ENCODE measurements at places on chromosomes 2 and 18. TPM values are rescaled to one million over a fixed set of nuclear protein-coding genes. Genes with fewer than 3 reads are reported as not detected.

DNA sequence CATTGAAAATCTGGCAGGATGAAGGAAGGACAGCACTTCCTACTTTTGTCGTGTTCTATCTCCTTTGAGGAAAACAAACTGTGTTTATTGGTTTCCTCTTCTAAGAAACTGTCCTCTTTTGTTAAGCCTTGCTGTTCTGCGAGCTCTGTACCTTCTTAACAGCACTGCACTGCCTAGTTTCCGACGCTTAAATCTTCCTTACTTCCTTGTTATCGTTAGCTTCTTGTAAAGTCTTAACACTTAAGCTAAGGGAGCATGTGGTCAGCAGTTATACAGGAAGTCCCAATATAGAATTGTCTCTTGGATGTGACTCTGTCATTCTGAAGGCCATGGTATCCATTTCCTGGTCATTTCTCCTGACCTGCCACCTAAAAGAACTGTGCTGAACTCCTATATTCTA, 552.8 kb upstream of the NRP2 start:
- H3K4me3 ChIP-seq: no peak overlapping the region
- no peaks in the 10 kb centered on the region for H3K27me3 ChIP-seq
- no peak overlapping the region for H3K27ac ChIP-seq
- H3K36me3 ChIP-seq: peaks cover 6% of the 10 kb centered on the region
- peaks cover 3% of the 10 kb centered on the region for H3K4me1 ChIP-seq
- no peak for DNase-seq

- H3K4me3 ChIP-seq: no peak overlapping the region
- H3K27me3 ChIP-seq: no peaks in the 10 kb centered on the region
- no peak for DNase-seq
Observed at GRCh38 chr2:60213865-60214625, 339.4 kb downstream of the BCL11A start.

DNA sequence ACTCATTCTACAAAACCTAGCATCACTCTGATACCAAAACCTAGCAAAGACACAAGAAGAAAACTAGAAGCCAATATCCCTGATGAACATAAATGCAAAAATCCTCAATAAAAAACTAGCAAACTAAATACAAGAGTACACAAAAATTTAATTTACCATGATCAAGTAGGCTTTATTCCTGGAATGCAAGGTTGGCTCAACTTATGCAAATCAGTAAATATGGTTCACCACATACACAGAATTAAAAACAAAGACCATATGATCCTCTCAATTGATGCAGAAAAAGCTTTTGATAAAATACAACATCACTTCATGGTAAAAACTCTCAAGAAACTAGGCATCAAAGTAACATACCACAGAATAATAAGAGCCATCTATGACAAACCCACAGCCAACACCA, 188.3 kb downstream of the ETAA1 start:
- no peak overlapping the region for H3K4me3 ChIP-seq
- H3K27ac ChIP-seq: no peak overlapping the region

The SKA1 gene
- total RNA-seq: not detected

- H3K4me3 ChIP-seq: no peak overlapping the region
- no peaks in the 10 kb centered on the region for H3K36me3 ChIP-seq
- H3K4me1 ChIP-seq: peaks cover 21% of the 10 kb centered on the region
- no peak for DNase-seq
- H3K27me3 ChIP-seq: no peaks in the 10 kb centered on the region
Observed at GRCh38 chr2:151907286-151908203, 79.3 kb upstream of the ARL5A start.

GRCh38 chr18:3463051-3463450, 13.1 kb downstream of the TGIF1 start:
- H3K4me3 ChIP-seq: no peak overlapping the region
- H3K27ac ChIP-seq: no peak overlapping the region
- no peak for DNase-seq
- no peaks in the 10 kb centered on the region for H3K27me3 ChIP-seq

DNA sequence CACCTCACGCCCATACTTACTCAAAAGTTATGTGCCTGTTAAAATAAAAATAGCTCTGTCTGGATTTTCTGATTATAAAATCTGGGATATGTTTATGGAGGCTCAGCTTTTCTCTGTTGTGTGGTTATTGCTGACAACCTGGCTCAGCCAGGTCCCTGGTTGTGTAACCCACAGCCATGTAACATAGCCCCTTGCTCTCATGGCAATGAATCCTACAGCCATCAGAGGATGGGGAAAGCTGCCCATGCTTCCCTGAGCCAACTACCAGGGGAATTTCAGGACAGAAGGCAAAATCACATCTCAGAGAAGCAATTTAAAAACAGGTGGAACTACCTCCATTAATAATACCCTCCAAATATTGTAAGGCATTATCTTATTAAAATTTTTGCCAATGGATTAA, 29.7 kb downstream of the ST8SIA5 start:
- no peaks in the 10 kb centered on the region for H3K36me3 ChIP-seq
- H3K4me3 ChIP-seq: no peak overlapping the region
- no peak overlapping the region for H3K27ac ChIP-seq

The CHRND gene
- not detected for total RNA-seq

- no peaks in the 10 kb centered on the region for H3K36me3 ChIP-seq
- no peaks in the 10 kb centered on the region for H3K4me1 ChIP-seq
- no peak overlapping the region for H3K4me3 ChIP-seq
- no peak overlapping the region for H3K27ac ChIP-seq
- H3K27me3 ChIP-seq: no peaks in the 10 kb centered on the region
Observed at GRCh38 chr2:80786584-80786983, 482.0 kb upstream of the LRRTM1 start.

GRCh38 chr2:48356701-48357325, 173.1 kb upstream of the STON1 start:
- peak overlapping the region; percentile 17 for H3K27ac ChIP-seq
- no peak overlapping the region for H3K4me3 ChIP-seq
- H3K36me3 ChIP-seq: peaks cover 4% of the 10 kb centered on the region
- DNase-seq: no peak

DNA sequence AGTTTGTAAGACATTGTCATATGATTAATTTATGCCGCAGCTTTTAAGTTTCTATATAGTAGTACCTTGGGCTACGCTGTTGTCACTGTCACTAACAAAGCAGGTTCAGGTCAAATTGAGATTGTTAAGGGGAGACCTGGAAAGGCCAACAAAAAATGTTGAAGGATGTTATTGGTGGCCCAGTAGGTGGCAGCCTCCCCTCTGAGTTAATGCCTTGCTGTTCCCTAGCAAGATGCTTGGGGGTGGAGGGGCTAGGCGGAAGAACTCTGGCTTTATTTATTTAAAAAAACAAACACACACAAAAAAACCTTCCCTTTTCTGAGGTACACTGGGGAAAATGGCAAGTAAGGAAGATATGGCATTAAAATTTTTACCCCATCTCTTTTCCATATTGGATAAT, 128.3 kb upstream of the ATP5MC3 start:
- no peak overlapping the region for H3K4me3 ChIP-seq
- no peak overlapping the region for H3K27ac ChIP-seq
- DNase-seq: no peak
- no peaks in the 10 kb centered on the region for H3K36me3 ChIP-seq
- H3K4me1 ChIP-seq: peaks cover 8% of the 10 kb centered on the region

The PSTPIP2 gene
- 1.2 TPM for total RNA-seq

The AQP12B gene
- total RNA-seq: not detected

GRCh38 chr2:145343287-145343686, 823.4 kb upstream of the ZEB2 start:
- no peaks in the 10 kb centered on the region for H3K36me3 ChIP-seq
- no peak for DNase-seq
- H3K27ac ChIP-seq: no peak overlapping the region
- no peaks in the 10 kb centered on the region for H3K4me1 ChIP-seq
- H3K27me3 ChIP-seq: no peaks in the 10 kb centered on the region

GRCh38 chr2:30257266-30258214, 26.2 kb downstream of the LBH start:
- H3K4me3 ChIP-seq: no peak overlapping the region
- no peak for DNase-seq
- H3K27ac ChIP-seq: no peak overlapping the region

DNA sequence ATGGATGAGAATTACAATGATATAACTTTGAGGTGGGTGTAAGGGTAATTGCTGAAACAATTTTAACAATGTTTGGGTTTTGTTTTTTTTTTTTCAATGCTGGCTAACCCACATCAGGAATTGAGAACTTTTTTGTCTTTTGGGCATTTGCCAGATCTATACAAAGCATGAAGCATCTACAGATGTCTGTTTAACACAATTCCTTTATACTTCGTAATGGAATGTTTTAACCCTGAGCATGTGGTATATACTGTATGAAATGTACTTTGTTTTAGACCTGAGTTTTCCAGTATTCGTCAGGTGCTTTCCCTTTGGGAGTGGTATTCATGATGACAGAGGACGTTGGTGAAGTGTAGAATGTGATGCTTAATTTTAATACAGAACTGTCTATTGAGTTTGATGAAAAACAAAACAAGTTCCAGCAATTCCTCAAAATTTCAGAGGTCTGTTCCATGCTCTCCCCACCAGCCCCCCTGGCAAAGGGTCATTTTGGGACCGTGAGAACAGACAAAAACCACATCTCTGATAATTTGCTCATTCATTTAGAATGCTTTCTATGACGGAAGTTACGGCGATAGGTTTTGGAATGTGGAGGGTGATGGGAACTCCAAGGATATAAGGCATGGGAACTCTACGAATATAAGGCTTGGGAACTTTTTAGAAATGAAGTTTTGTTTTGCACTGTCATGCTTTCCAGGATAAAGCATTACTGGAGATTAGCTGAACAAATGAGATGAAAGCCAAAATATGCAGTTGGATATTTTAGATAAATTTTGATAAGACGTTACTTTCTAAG, 14.1 kb downstream of the LIMS1 start:
- H3K27ac ChIP-seq: no peak overlapping the region
- H3K27me3 ChIP-seq: no peaks in the 10 kb centered on the region
- H3K4me1 ChIP-seq: peaks cover 18% of the 10 kb centered on the region
- no peak overlapping the region for H3K4me3 ChIP-seq
- no peak for DNase-seq

GRCh38 chr2:240906141-240906910, at the start of gene CROCC2:
Gene CROCC2, plus strand, starts transcription at chr2:240906336. Its CDS starts 178 bp downstream, at chr2:240906514.
- H3K4me3 ChIP-seq: no peak within 1 kb of the TSS
- no peaks in the 10 kb centered on the region for H3K4me1 ChIP-seq
- DNase-seq: no peak
- no peaks in the 10 kb centered on the region for H3K27me3 ChIP-seq
- no peaks in the 10 kb centered on the region for H3K36me3 ChIP-seq

The ARHGAP15 gene
- total RNA-seq: 2.7 TPM

GRCh38 chr2:216478151-216478550, 20.5 kb upstream of the RPL37A start:
- H3K27me3 ChIP-seq: no peaks in the 10 kb centered on the region
- H3K4me3 ChIP-seq: no peak overlapping the region
- no peak for DNase-seq
- H3K36me3 ChIP-seq: peaks cover 80% of the 10 kb centered on the region

DNA sequence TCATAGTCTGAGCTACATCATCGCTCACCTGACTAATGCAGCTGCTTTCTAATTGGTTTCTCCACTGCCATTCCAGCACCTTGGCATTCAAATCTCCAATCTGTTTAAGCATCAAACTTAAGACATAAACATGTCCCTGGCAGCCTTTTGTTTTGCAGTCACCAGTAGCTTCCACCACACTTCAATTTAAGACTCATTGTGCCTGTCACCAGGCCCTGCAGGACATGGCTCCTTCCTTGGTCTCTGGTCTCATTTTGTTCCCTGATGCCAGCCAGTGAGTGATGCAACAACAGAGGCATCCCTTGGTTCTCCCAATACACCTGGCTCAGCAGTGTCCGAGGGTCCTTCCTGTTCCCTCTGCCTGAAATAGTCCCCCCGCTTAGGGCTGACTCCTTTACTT, 292.4 kb upstream of the PXDN start:
- H3K36me3 ChIP-seq: no peaks in the 10 kb centered on the region
- H3K27ac ChIP-seq: no peak overlapping the region
- H3K4me1 ChIP-seq: no peaks in the 10 kb centered on the region
- H3K27me3 ChIP-seq: no peaks in the 10 kb centered on the region
- H3K4me3 ChIP-seq: no peak overlapping the region

- H3K4me3 ChIP-seq: no peak overlapping the region
- H3K36me3 ChIP-seq: no peaks in the 10 kb centered on the region
- H3K4me1 ChIP-seq: peaks cover 7% of the 10 kb centered on the region
- no peak overlapping the region for H3K27ac ChIP-seq
- DNase-seq: no peak
Observed at GRCh38 chr18:46416706-46417638, 240.0 kb downstream of the LOXHD1 start.

DNA sequence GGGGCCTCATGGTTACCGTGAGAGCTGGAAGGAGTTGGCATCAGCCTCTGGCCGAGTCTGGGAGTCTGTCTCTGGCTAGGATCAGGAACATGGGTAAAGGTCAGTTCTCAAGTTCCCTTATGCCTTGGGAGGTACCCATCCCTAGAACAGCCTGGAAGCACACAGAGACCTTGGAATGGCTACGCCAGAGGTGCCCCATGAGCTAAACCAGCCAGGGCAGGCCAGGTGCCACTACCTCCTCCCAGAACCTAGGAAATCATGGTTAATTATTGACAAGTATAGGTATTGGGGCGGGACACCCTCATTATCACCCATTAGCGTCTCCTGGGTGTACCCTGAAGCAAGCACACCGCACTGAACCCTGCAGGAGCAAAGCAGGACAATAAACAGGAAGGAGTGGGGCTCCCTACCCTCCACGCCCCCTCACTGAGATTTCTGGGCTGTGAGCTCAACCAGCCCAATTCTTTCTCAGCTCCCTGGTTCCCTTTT, 3.0 kb upstream of the ASPRV1 start:
- no peaks in the 10 kb centered on the region for H3K36me3 ChIP-seq
- DNase-seq: no peak
- H3K27me3 ChIP-seq: no peaks in the 10 kb centered on the region

The KCNG3 gene
- not detected for total RNA-seq

DNA sequence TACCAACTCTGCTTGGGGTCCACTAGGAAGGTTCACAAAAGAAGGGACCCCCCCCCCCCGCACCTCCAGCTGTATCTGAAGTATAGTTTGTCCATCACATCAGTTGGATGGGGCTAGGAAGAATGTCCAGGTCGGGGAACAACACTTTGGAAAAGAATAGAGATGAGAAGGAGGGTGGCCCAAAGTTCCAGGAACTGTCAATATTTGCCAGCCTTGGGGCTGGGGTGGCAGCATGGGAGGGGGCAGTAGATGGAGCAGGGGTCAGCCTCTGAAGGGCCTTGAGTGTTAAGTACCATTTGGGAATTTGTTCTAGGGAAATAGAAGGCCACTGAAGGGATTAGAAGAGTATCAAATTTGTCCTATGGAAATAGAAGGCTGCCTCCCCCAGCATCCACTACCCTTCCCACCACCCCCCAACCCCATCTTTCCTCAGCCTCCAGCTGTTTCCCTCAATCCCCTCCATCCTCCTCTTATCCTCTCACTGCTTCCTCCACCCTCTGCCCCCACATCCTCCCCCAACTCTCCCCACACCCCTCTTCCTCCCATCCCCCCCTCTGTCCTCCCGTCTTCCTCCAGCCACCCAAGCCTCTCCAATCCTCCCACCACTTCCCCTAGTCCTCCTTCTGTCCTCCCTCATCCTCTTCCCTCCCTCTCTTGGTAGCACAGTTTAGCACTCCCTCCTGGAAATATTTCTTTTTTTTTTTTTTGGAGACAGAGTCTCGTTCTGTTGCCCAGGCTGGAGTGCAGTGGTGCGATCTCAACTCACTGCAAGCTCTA, 2.0 kb upstream of the KIDINS220 start:
- peaks cover 29% of the 10 kb centered on the region for H3K4me1 ChIP-seq
- H3K27me3 ChIP-seq: no peaks in the 10 kb centered on the region
- no peak for DNase-seq
- H3K36me3 ChIP-seq: no peaks in the 10 kb centered on the region
